Smooth muscle cell of bladder (primary cell): ENCODE measurements at places on chromosomes 3 and 15. TPM values are rescaled to one million over a fixed set of nuclear protein-coding genes. Genes with fewer than 3 reads are reported as not detected.

Gene ETV5
- 16.4 and 18.5 TPM in 2 replicates for total RNA-seq

Gene TERC
- 37.7 and 59.6 TPM in 2 replicates for total RNA-seq

Gene PPARG
- total RNA-seq = 16.2 and 18.6 TPM in 2 replicates

Gene HRG
- total RNA-seq = under 0.01 TPM in 1 of 2 replicates, not detected in the other

Gene ANKRD63
- total RNA-seq = not detected in 2 replicates

Gene SNTN
- not detected in 2 replicates for total RNA-seq

Gene GCNT3
- total RNA-seq = 0.14 and 0.46 TPM in 2 replicates

Gene LINGO1
- not detected in 2 replicates for total RNA-seq

Gene SLC22A14
- under 0.01 and 0.18 TPM in 2 replicates for total RNA-seq

Gene ISL2
- 0.37 and 0.71 TPM in 2 replicates for total RNA-seq

Gene ARL14
- not detected in 2 replicates for total RNA-seq

Gene FEZF2
- not detected in 2 replicates for total RNA-seq

Gene AQP9
- total RNA-seq = not detected in 2 replicates

Gene TIMP4
- 5.1 and 6.8 TPM in 2 replicates for total RNA-seq

Gene TMEM158
- 21.2 and 35.7 TPM in 2 replicates for total RNA-seq

Gene ADGRG7
- total RNA-seq = not detected in 2 replicates

Gene BCL2A1
- total RNA-seq = 2.7 and 9.3 TPM in 2 replicates

Gene CLASP2
- 34.4 and 37.4 TPM in 2 replicates for total RNA-seq

Gene SLC9C1
- 0.14 and 0.18 TPM in 2 replicates for total RNA-seq

Gene EFHB
- total RNA-seq = 0.18 and 0.28 TPM in 2 replicates

Gene EIF5A2
- total RNA-seq = 13.4 and 15.7 TPM in 2 replicates

Gene LIPC
- total RNA-seq = 1.3 and 2.1 TPM in 2 replicates

Gene HIGD2B
- total RNA-seq = not detected in 2 replicates

Gene CNTN3
- total RNA-seq = 0.28 and 2.4 TPM in 2 replicates

Gene CISH
- total RNA-seq = 0.57 and 1.3 TPM in 2 replicates

Gene PDCD10
- total RNA-seq = 43.7 and 45.8 TPM in 2 replicates

Gene C3orf70
- total RNA-seq = 0.09 and 0.14 TPM in 2 replicates

Gene NR1I2
- not detected in 2 replicates for total RNA-seq

Gene ZNF620
- 0.83 and 0.85 TPM in 2 replicates for total RNA-seq

Gene MEGF11
- total RNA-seq = not detected in 2 replicates

Gene OXNAD1
- total RNA-seq = 8.8 and 9.2 TPM in 2 replicates

Gene ITIH1
- total RNA-seq = 0.14 and 0.18 TPM in 2 replicates

Gene NPAP1
- not detected in 2 replicates for total RNA-seq

Gene CSK
- 12.4 and 17.7 TPM in 2 replicates for total RNA-seq

Gene PRR20G
- total RNA-seq = not detected in 2 replicates

Gene KLHL40
- not detected in 2 replicates for total RNA-seq

Gene ALPK3
- under 0.01 and 0.37 TPM in 2 replicates for total RNA-seq

Gene HTR3D
- total RNA-seq = not detected in 2 replicates

Gene CP
- total RNA-seq = 1.1 and 1.8 TPM in 2 replicates

Gene CCR9
- total RNA-seq = not detected in 2 replicates

Gene MASP1
- total RNA-seq = 203 and 319 TPM in 2 replicates

Gene TTC21A
- 1.8 and 3.6 TPM in 2 replicates for total RNA-seq

Gene CFAP161
- total RNA-seq = not detected in 2 replicates

Gene MYH15
- 0.57 and 0.92 TPM in 2 replicates for total RNA-seq

Gene VPS39
- 38.5 and 51.4 TPM in 2 replicates for total RNA-seq

Gene TGM4
- total RNA-seq = not detected in 2 replicates

Gene PLA2G4F
- total RNA-seq = not detected in 2 replicates

Gene GNB4
- 51.2 and 52.0 TPM in 2 replicates for total RNA-seq

Gene ALCAM
- total RNA-seq = 38.4 and 63.6 TPM in 2 replicates

Gene CD96
- total RNA-seq = under 0.01 and 0.09 TPM in 2 replicates

Gene FBXO40
- not detected in 2 replicates for total RNA-seq

Gene AMOTL2
- 92.3 and 123 TPM in 2 replicates for total RNA-seq

Gene ERICH6
- under 0.01 TPM in 1 of 2 replicates, not detected in the other for total RNA-seq

Gene IL12A
- total RNA-seq = 0.43 and 1.6 TPM in 2 replicates
